Renal cortical epithelial cell (primary cell): ENCODE measurements at places on chromosomes 2 and 18. TPM values are rescaled to one million over a fixed set of nuclear protein-coding genes. Genes with fewer than 3 reads are reported as not detected.

ZSWIM2 gene
- total RNA-seq: not detected in 2 replicates

SCYGR4 gene
- total RNA-seq: not detected in 2 replicates

KRCC1 gene
- total RNA-seq: 30.7 and 31.6 TPM in 2 replicates

INHA gene
- 0.70 TPM in 1 of 2 replicates, not detected in the other for total RNA-seq

LMAN2L gene
- 22.1 and 41.2 TPM in 2 replicates for total RNA-seq

MOGAT1 gene
- not detected in 2 replicates for total RNA-seq

SKA1 gene
- total RNA-seq: 0.20 and 7.8 TPM in 2 replicates

TRABD2A gene
- 1.1 and 3.1 TPM in 2 replicates for total RNA-seq

SCN7A gene
- under 0.01 and 1.8 TPM in 2 replicates for total RNA-seq

TMEM247 gene
- not detected in 2 replicates for total RNA-seq

KCNJ3 gene
- 0.10 and 0.17 TPM in 2 replicates for total RNA-seq

LBH gene
- total RNA-seq: 22.7 and 47.9 TPM in 2 replicates

CCDC141 gene
- total RNA-seq: under 0.01 and 0.05 TPM in 2 replicates

MIB1 gene
- 77.3 and 82.6 TPM in 2 replicates for total RNA-seq

CPO gene
- total RNA-seq: 1.1 TPM in 1 of 2 replicates, not detected in the other

HOXD12 gene
- total RNA-seq: not detected in 2 replicates

MARCHF4 gene
- 0.15 and 1.2 TPM in 2 replicates for total RNA-seq

DOCK10 gene
- total RNA-seq: 1.7 and 2.5 TPM in 2 replicates
